ENCODE measurements at places on chromosomes 2 and 18.

GRCh38 chr2:213545481-213545880 lies 261.2 kb downstream of the SPAG16 start:
- DNase-seq = no peak

GRCh38 chr2:24365826-24366225 lies 5.5 kb upstream of the ITSN2 start:
- DNase-seq = no peak

DNA sequence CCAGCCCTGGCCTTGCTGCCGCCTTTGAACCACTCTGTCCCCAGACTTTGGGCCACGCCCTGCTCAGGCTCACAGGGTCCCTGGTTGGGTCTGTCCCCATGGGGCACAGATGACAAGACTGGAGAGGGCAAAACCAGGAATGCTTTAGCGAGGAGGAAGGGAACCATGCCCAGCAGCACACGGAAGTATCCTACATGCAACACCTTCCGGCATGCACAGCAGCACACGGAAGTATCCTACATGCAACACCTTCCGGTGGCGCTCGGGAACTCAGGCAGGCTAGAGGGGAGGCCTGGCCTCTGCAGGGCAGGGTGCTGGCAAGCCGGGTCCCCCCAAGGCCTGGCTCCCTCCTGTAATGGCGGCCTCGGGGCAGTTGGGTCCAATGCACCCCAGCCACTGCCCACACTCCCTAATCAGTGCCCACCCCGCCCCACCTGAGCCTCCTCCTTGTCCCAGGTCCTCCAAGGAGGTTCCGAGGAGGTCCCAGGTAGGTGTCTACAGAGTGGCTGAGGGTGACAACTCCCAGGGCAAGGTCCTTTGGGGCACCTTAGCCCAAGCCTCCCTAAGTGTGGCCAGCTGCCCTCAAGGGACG lies 33.6 kb upstream of the SNED1 start:
- no peak for DNase-seq

DNA sequence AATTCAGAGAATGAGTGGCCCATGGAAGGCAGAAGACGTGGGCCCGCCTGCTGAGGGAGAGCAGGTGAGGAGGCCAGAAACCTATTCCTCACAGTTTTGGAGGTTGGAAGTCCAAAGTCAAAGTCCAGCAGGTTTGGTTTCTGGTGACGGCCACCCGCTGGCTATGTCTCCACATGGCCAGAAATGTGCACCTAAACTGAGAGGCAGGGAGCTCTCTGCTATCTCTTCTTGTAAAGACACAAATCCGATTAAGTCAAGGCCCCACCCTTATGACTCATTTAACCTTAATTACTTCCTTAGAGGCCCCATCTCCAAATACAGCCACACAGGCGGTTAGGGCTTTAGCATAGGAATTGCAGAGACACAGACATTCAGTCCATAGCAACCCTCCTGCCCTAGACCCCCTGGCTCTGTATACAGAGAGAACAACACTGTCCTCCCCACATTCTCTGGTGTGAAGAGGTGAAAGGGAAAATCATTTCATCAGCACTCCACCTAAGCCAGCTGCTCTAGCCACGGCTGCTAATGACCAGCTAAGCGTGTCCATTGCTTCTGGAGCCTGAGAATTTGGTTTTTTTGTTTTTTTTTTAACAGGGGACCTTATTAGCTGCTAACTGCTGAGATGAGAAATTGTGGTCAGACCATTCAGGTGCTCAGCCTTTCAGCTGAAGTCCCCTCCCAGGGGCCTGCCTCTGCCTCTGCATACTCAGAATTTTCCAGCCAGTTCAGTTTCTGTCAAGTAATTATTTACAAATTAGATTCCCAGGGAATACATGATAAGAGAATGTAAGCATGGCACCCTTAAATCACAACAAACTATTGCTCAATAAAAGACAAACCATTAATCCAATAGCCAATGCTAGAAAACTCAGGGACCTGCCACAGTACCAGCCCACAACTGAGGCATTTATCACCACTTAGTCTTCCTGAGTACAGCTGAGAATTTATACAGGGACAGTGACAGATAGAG lies 368.7 kb upstream of the ID2 start:
- no peak for DNase-seq

DNA sequence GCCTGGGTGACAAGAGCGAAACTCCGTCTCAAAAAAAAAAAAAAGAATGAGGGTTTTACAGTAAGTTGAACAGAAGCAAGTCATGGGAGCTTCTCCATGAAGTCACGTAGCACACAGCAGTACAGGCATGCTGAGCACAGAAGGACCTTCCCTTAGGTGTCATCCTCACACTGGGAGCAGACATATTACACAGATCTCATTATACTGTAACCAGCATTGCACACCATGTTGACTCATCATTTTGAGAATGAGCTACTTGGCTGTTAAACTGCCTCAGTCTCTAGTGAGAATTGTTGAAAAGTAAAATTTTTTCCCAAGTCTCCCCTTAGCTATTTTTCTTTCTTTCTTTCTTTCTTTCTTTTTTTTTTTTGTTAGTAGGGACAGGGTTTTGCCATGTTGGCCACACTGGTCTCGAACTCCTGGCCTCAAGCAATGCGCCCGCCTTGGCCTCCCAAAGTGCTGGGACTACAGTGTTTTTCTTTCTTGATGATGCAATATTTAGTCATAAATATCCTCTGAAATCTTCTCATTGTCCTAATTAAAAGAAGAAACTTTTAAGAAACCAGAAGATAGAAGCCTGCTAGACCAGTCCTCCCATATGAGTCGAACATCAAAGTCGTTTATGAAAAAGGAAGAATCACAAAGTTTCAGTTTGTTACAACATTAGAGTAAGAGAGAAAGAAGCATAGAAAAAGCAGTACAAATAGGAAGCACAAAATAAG lies 37.9 kb upstream of the PPP1CB start:
- DNase-seq = no peak

DNA sequence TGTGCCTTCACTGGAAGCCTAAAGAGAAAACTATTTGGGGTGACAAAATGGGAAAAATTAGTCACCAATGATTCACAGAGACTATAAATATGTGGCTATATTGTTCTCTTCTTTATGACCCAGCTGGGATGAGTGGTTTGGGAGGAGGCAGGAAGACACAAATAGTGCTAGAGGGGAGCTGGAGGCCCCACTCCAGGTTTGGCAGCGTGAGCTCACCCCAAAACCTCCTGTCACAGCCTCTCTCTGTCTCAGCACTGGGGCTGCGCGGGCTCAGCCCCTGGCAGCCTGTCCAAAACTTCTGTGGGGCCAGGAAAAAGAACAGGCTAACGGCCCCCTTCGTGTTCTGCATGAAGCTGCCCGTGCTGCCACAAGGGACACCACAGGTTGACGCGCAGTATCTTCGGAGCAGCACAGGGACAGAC lies 73.2 kb upstream of the LCLAT1 start:
- no peak for DNase-seq

- no peak for DNase-seq
Observed at GRCh38 chr18:45650321-45650720, 35.0 kb downstream of the SLC14A2 start.

GRCh38 chr2:45928946-45929345 lies 277.5 kb downstream of the PRKCE start:
- no peak for DNase-seq

Data from stimulated activated CD8-positive, alpha-beta memory T cell treated with anti-CD3 and anti-CD28 coated beads, Interleukin-4, amount 100 ng/mL, for 1 hour (primary cell).